Activated CD8-positive, alpha-beta T cell treated with anti-CD3 and anti-CD28 coated beads, Interleukin-2, amount 10 ng/mL, durations not matched to agents 7 days and 5 days (primary cell): ENCODE measurements at places on chromosomes 6 and 20. TPM values are rescaled to one million over a fixed set of nuclear protein-coding genes. Genes with fewer than 3 reads are reported as not detected.
A peak's percentile ranks its signal among the peaks of the same experiment; 100 is the strongest.

The RNGTT gene
- 20.4 TPM for total RNA-seq

The AK9 gene
- 2.9 TPM for total RNA-seq

The INSM1 gene
- not detected for total RNA-seq

The SOX18 gene
- total RNA-seq = 0.21 TPM

DNA sequence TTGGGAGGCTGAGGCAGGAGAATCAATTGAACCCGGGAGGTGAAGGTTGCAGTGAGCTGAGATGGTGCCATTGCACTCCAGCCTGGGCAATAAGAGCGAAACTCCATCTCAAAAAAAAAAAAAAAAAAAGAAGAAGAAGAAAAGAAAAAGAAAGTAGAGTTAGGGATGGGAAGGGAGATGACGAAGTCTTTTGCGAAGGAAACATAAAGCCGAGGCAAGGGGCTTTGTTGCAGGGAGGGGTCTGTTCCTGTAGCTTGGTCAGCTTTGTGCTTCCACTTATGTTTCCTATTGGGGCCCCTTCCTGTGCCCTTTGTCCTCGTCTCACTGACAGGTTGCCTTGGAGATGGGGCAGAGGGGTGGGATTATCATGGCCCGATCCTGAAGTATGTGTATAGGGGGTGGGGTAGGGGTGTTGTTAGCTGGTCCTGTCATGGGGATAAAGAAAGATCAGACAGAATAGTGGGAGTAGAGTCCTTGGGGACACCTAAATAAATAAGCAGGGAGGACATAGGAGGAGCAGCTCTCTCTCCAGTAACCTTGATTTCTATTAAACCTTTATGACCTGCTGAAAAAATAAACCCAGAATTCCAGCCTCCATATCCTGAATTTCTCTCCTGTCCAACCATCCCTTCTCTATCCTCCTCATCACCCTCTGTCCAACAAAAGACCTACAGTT lies 1.1 kb upstream of the CLIC1 start:
- peak; percentile 45 for DNase-seq

GRCh38 chr6:134316733-134317431 lies 1.0 kb downstream of the SGK1 start:
- no peak for DNase-seq

DNA sequence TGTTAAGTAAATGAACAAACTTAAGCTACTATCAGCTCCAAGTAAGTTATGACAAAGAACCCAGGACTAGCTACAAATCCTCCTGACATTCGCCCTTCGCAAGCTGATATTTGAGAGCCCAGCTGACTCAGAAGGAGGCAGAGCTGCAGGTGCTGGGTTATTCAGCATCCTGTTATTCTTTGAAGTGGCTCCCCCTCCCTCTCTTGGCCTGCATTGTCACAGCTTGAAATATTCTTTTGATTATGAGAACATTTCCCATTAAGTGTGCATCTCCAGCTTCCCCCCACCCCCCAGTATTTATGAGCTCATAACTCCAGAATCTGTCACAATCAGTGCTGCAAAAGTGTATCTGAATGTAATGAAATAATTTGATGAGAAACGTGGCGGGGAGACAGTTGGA lies 78.8 kb upstream of the RALY start:
- peak; percentile 70 for DNase-seq
